ENCODE measurements at places on chromosomes 3 and 15.

- no peak for DNase-seq
These were observed 118.4 kb upstream of the TMC3 start for GRCh38 chr15:81492331-81492968.

DNA sequence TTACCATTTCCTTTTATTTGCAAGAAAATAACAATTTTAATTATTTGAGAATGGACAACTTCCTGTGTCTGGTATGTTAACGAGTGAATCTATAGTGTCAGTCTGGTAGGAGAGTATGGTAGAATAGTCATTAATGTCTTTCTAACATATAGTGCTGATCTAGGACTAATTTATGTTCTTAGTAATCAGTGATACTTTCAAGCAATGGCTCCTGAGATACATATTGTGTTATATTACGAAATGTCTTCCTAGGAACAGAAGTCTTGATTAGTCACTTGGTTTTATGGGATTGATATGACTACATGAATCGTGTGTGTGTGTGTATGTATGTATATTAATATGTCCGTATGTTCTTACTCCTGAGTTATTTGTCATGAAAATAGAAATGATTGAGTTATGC lies 66.6 kb upstream of the PAQR5 start:
- DNase-seq, result no peak

GRCh38 chr3:112627419-112627818 lies 13.5 kb downstream of the CCDC80 start:
- DNase-seq, result no peak

- no peak for DNase-seq
These were observed 6.0 kb downstream of the CLEC3B start for GRCh38 chr3:45032113-45032512.

- DNase-seq, result no peak
These were observed 1.9 kb downstream of the LEO1 start for GRCh38 chr15:51969728-51970127.

DNA sequence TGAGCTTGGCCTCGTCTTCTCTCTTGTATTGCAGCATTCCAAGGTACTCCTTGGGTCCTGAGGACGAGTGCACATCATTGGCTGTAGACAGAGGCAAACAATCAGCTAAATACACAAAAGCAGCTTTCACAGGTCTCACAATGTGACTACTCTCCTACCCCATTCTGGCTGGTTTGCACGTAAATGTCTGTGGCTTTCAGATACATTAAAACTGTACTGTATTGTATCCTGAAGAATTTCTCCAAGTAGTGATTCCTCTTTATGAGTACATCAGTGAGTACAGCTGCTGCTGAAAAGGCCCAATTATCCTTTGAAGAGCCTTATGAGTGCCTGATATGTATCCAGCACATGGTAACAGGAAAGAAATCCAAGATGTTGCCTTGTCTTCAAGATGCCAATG lies 22.0 kb upstream of the GNB5 start:
- no peak for DNase-seq

- no peak for DNase-seq
These were observed 315.7 kb upstream of the PROK2 start for GRCh38 chr3:72100601-72101187.

DNA sequence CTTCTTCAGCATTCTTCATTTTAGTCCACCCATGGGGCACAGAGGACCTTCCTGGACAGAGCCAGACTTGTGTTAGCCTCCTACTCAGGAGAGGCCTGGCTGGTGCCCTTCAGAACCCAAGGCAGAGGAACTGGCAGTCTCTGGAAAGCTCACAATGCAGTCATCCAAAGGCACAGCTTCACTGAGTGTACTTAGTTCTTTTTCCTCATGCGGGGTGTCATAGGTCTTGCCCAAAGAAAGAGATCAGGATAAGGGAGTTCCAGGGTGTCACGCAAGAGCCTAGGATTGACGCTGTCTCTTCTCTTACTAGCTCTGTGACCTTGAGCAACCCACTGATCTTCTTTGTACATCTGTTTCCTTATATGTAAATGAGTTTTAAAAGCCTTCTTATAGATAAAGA lies 58.7 kb downstream of the CD200 start:
- DNase-seq, result no peak

DNA sequence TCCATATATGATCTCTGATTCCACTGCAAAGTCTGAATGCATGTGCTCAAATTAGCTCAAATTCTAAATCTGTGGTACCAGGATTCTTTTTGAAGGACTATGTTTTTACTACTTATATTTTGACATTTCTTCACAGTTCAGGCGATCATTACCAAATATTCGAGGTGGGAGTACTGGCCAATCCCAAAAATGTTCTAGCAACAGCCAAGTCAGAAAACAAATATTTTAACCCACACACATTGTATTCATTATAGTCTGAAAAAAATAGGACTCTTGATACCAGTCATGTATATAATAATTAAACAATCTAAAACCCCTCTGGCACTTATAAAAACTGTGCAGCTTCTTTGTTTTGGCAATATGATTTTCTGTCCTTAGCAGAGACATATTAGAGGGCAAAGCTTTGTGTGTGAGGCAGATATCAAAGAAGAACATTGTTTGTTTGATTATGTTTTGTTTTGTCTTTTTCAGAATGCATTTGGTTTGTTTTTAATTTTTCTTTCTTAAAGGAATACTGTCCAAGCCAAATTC lies 37.4 kb downstream of the FGF7 start:
- DNase-seq, result no peak

DNA sequence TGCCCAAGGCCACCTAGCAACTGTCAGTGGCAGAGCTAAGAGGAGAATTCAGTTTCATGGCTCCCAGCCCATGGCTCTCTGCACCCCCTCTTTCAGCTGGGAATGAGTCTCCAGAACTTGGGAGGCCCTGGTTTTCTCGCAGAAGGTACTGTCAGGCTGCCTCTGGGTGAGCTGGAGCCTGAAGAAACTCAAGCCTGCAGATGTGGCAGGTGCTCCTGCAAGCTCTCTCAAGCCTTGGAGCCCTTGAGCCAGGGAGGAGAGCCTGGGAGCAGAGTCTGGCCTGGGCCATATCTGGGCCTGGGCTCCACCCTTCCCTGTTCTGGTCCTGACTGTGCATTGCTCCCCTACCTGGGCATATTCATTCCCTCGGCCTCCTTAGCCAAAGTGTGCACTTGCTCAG lies 74.4 kb upstream of the TLE3 start:
- DNase-seq, result no peak

GRCh38 chr3:31379598-31379997 lies 153.1 kb upstream of the STT3B start:
- DNase-seq, result no peak

DNA sequence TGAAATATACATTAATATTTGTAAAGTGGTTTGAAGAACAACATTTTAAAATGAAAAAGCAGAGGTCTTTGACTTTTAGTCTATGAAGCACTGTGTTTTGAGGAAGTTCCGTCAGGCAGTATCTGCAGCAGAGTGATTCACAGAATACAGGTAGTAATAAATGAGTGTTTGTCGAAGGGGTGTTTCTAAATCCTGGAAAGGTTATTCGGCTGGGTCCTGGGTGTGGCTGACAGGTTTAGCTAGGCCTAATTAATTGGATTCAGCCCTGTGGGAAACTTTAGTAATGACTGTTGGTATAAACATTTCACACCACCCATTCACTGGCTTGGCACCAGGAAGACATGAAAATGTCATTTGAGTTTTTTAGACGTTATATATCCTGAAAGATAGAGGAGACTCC lies 51.3 kb downstream of the TIPARP start:
- no peak for DNase-seq

DNA sequence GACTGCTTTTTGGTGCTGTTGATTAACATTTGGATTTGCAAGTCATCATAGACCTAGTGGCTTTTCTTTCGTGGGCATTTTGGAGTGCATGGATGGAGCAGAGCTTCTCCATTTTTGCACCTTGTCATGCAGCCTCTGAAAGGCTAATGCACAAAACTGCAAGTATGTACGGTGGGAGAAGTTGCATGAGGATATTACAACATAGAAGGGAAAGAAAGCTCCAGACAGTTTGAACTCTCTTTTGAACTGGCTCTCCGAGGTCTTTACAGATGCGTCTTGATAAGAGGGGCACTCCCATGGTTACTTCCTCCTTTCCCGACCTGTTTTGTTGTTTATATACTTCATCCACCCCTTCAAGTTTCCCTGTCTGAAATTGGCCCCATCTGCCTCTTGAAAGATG lies 147.1 kb upstream of the GBE1 start:
- DNase-seq, result no peak

GRCh38 chr3:49805897-49806701 lies 3.0 kb downstream of the INKA1 start:
- DNase-seq, result no peak

DNA sequence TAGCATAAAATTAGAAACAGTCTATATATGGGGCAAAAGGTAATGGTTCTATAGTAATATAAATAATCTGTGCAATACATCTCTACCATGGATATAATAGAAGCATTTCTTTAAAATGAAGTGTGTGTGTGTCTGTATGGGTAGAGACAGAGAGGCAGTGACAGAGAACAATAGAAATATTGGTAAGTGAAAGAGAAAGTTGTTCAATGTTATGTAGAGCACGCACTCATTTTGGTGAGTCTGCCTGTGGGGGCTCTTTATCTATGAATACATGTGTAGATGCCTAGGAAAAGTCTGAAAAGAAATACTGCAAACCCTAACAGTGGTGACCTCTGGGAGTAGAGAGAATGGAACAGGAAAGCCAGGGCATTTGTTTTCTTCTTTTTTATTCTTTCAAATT lies 182.6 kb downstream of the STAC start:
- no peak for DNase-seq

GRCh38 chr15:92930054-92930621 lies 30.0 kb downstream of the CHD2 start:
- peak; percentile 42 for DNase-seq

DNA sequence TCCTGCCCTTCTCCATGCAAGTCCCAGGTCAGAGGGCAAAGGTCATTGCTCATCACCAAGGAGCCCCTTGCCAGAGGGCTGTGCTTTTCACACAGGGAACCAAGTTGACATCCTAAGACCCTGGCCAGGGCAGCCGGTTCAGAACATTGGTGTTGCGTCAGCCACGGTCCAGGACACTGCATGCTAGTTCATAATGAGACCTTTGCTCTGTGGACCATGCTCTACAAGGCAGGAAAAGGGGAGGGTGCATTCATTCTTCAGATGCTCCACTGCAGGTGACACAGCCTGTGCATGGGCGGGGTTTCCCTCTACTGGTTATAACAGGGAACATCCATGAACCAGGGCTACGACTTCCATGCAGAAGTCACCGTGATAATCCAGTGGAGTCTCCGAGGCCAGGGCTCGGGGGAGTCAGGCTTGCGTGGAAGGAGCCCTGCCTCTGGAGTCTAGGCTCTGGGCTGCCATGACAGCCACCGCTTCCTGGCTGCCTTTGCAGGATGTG lies 81.6 kb downstream of the OCA2 start:
- peak; percentile 29 for DNase-seq

DNA sequence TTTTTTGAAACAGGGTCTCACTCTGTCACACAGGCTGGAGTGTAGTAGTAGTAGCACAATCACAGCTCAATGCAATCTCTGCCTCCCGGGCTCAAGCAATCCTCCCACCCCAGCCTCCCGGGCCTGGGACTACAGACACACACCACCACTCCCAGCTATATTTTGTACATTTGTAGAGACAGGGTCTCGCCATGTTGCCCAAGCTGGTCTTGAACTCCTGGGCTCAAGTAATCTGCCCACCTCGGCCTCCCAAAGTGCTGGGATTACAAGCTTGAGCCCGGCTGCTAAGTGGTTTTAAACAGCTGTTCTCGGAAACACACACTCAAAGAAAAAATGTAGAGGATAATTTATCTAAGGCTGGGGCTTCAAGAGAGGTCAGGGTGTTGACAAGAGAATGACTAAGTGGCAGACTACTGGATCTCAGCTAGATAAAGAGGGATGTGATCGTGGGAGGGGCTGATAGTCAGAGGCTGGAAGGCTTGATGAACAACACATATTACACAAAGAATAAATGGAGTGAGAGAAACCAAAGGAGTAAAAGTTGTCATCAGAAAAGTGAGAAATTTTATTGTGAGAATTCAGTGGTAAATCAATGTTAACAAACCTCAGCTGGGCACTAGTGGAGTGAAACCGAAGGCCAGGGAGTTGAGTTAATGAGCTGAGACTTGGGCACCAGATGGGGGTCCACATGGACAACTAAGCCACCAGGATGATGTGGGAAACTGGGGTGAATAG lies 6.7 kb downstream of the CCR5AS start:
- DNase-seq, result peak; percentile 37

GRCh38 chr15:56653107-56653506 lies 80.2 kb downstream of the ZNF280D start:
- no peak for DNase-seq

Measured in kidney glomerular epithelial cell (primary cell).